Stimulated activated CD8-positive, alpha-beta memory T cell treated with anti-CD3 and anti-CD28 coated beads, Interleukin-2, amount 100 ng/mL, for 1 hour (primary cell): ENCODE measurements at places on chromosomes 7 and 10.

GRCh38 chr10:104435822-104436221 is 82.2 kb downstream of the CFAP58 start:
- DNase-seq, result no peak

DNA sequence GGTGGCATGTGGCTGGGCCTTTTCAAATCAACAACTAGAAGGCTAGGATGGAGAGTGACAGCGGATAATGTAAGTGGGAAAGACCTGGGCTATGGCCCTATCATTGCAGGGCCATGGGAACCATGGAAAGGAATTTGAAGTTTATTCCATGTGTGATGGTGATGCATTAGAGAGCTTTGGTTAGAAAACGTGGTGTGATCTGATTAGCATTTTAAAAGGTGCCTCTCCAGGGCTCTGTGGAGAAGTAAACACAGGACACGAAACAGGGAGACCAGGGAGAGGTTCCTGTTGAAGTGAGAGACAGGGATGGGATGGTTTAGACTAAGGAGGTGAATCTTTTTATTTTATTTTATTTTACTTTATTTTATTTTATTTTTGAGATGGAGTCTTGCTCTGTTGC is 749.5 kb downstream of the GATA3 start:
- no peak for DNase-seq

DNA sequence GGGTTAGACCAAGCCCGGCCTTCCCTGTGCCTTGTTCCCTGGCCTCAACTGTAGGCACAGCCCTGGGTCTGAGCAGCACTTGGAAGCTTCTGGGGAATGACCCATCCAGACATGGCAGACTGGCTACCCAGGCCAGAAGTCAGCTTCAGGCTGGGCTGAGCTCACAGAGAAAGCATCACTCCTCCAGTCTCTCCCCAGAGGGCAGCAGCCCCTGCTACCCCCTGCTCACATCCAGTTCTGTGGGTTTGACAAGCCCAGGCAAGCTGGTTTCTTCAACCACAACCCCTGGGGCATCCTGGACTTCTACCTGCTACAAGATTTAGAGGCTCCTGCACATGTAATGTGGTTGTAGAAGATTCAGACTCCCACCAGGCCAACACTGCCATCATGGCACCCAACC is 9.0 kb downstream of the C10orf71 start:
- DNase-seq, result no peak

DNA sequence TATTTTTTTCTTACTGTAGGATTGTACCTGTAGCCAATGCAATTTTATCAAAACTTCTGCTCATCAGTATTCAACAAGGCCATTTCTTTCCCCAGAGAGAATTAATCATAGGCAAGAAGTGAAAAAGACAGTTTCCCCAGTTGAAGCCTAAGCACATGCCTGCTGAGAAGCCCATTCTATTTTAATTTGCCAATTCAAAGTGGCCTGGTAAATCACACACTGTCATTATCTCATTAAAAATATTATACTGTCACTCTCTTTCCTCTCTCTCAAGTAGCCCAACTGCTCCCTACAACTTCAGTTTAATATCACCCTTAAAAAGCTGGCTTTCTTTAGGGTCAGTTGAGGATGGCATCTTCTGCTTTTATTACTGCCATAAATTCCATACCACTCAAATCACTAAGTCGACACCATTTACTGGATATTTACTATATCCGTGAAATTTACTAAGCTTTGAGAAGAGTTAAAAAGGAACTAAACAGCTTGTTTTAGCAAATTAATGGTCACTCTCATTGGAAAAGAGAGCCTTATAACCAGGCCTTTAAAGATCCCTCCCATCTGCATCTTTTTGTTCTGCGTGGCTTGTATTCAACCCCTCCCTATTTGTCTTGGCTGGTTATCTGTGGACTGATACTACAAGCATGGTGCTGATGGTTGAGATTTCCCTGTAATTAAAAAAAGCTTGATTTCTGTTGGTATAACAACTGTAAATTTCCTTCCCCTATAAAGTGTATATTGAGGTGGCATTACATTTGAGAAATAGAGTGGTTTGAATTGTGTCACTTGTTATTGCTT is 30.6 kb downstream of the COL28A1 start:
- DNase-seq, result no peak

- DNase-seq, result no peak
Measured at GRCh38 chr10:96721207-96721572, 876 bp upstream of the PIK3AP1 start.

DNA sequence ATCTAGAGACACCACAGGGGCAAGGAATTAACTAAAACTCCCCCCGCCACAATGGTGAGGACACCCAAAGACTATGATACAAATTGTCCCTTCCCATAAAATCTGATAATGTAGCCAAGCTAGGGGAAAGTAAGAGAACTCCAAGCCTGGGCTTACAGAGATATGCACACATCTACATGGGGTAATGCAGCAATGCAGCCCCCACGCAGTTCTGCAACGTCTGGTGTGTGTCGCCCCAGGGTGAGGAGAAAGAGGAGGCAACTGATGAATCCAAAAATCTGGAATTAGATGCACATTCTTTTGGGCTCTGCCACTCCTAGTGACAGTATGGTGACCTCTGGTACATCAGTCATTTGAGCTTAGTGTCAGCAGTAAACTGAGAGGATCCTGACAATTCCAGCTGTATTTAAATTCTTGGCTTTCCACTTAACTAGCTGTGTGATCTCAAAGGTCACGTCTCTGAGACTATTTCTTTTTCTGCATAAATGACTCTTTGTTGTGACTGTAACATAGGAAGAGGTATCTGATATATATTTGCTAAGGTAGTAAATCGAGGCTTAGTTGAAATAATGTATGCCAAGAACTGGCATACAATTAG is 51.5 kb downstream of the PIP4K2A start:
- DNase-seq, result no peak

DNA sequence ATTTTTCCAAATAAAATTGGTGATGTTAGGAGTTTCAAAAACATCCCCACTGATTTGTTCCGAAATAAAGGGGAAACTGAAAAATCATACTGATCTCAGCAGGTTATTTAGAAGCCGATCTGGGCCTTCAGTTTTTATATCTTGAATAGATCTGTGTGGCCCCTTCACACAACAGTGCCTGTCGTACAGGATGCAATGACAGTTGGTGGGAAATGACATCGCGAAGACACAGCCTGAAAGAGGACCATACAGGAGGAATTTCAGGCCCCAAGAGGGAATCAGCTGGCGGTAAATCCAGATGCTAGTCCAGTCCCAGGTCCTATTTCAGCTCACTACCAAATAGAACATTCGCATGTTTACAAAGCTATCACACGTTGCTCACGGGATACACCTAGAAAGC is 3.0 kb downstream of the H2BK1 start:
- DNase-seq, result no peak

- DNase-seq, result no peak
Measured at GRCh38 chr10:72353028-72353964, 1.4 kb downstream of the DNAJB12 start.

GRCh38 chr10:60985951-60986350 is 42.0 kb upstream of the RHOBTB1 start:
- no peak for DNase-seq

DNA sequence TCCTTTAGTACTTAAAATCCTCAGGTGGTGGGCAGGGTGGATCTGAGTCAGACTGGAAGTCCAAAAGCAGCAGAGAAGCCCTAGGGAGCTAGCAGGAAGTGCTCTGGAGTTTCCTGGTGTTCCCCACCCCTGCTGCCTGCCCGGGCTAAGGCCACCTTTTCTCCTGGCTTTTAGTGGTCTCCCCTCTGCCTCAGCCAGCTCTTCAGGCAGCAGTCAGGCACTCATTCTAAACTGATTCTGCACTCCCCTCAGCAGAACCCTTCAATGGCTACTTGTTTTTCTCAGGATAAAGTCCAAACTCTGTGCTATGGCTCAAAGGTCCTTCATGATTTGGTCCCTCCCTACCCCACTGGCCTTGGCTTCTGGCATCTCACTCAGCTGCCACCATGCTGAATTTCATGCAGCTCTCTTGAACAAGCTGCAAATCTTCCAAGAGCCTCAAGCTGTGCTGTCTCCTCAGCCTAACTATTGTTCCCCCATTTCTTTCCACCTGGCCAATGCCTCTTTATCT is 28.9 kb upstream of the DNMBP start:
- no peak for DNase-seq

GRCh38 chr10:114938856-114939193 is 830 bp downstream of the TRUB1 start:
- no peak for DNase-seq

- no peak for DNase-seq
Measured at GRCh38 chr7:2953099-2953498, 90.6 kb downstream of the CARD11 start.

DNA sequence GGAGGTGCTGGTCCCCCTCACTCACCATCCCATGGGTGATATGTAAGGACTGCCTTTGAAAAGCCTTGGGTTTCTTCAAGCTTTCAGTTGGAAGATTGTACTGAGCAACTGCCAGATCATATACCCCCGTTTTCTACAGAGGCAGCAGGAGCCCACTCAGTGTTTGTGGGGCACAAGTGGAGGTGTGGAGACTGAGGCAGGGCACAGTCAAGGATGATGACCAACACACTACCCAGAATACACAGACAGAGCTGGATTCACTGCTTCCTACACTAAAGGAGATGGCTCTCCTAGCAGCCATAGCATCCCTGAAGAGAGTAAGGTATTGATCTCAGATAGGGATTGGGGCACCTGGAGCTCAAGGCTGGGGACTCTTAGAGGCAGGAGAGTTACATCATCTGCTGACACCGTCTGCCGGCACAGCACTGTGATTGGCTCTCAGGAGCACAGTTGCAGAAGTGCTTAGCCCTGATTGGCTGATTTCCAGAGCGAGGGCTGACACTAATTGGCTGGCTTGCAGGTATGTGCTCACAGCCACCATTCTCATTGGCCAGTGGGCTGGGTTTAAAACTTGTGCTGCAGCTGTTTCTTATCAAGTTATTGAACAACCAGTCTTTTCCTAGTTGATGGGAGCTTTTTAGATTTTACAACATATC is 77.9 kb upstream of the PFKP start:
- no peak for DNase-seq

DNA sequence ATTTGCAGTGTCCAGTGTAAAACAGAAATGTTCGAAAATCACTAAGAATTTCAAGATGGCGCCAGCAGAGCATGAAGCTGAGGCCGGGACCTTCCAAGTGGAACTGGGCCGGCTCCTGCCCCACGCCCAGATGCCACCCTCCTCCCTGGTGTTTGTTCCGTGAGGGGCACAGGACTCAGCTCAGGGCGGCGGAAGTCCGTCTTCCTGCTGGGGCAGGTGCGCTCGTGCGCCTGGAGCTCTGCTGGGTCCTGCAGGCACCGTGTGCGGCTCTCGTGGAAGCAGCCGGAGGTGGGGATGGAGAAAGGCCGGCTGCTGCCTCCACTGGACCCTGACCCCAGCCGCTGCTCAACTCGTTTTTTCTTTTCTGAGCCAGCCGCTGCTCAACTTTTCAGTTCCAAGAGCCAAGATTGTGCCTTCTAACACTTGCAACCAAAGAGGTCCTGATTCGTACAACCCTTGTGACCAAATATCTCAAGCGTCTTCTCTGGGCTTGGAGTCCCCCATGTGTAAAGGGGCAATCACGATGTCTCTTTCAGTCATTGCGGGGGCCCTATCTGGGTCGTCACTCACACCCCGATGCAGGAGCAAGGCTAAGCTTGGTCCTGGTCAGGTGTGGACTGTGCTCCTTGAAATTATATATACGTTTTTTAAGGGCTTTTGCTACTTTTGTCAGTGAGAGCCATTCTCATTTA is 334.4 kb downstream of the ADARB2 start:
- no peak for DNase-seq

DNA sequence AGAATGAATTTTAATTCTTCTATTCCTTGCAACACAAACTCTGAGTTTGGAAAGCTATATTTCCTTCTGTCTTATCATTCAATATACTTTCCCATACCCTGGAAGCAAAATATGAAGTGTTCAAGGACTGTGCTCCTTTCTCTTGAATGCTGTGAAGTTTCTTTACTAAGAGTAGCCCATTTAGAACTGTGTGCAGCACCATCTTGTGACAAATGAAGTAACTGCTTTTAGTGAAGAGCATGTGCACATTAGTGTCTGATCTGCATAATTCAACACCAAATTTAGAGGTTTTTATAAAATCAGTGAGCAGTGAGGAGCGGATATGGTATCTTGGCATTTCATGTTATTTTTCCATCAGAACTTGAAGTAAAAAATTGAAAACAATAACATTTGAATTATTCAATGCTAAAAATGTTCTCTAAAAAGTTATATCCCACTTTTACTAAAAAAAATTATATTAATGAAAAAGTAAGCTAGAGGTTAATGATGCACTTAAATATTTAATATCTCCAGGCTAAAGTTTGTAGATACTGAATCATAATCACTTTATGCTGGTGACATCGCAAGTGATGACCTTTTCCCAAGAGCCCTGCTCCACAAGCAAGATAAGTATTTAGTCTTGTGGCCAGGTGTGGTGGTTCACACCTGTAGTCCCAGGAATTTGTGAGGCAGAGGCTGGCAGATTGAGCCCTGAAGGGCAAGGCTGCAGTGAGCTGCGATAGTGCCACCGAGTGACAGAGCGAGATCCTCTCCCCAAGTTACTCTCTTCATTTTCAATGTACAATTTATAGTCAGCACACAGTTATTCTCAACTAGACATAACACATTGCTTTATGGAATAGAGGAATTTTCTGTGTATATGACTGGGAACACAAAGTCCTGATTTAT is 108.8 kb upstream of the PCLO start:
- no peak for DNase-seq
